Erythroblast (primary cell): ENCODE measurements at places on chromosomes 1 and 21.

GRCh38 chr1:207883104-207883651, 27.7 kb downstream of the CD34 start:
- no peak for DNase-seq

GRCh38 chr21:14073615-14074014, 137.1 kb downstream of the LIPI start:
- no peak for DNase-seq

GRCh38 chr21:39874206-39874605, 7.0 kb downstream of the PCP4 start:
- no peak for DNase-seq

DNA sequence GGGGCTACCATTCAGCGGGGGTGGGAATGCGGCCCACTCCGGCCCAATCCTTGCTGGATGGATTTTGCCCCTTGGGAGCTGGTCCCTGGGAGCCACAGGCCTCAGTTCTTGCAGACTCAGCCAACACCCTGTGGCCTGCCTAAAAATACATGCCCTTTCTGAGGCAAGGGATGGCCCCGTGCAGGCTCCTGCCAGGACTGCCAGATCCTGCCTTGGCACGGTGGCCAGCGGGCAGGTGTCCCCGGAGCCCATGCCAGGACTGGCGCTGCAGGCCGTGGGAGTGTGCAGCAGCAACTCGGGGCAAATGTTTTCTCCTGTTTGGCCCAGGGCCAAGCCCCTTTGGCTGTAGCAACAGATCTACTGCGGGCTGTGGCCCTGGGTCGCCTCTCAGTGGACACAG, 1.6 kb upstream of the PANK4 start:
- no peak for DNase-seq

GRCh38 chr1:3399732-3400131, 54.7 kb upstream of the ARHGEF16 start:
- DNase-seq = no peak

GRCh38 chr1:6248932-6249738, 5.2 kb downstream of the HES3 start:
- DNase-seq = peak; percentile 13

GRCh38 chr1:152348447-152348846, 11.4 kb downstream of the FLG2 start:
- DNase-seq = no peak

DNA sequence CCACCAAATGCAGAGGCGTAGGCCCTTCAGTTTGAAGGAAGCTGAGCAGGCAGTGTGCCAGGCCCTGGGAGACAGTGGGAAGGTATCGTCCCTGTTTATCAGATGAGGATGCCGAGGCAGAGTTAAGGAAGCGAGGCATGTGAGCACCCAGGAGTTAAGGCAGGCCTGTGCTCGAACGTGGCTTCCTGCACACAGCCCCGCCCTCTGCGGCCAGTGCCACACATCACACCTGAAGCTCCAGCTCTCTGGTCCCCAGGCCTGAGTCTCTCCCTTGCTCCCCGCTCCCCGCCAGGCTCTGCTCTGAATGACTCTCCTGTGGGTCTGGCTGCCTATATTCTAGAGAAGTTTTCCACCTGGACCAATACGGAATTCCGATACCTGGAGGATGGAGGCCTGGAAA, 32.1 kb downstream of the EPHX1 start:
- no peak for DNase-seq

DNA sequence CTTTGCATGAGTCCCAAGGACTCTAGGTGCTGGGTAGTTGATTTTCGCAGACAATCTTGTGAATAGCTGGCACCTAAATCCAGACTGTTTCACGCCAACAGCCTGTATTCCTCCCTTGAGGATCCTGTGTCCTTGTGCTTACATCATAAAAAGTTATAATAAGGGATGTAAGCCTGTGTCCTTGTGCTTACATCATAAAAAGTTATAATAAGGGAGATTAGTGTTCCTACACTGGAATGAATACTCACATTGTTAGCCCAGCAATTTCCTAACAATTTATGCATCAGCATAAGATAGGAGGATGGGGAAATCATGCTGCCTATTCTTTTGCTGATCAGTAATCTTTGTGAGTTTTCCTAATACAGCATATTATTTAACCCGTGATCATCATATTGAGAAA, 4.0 kb upstream of the HSD3B2 start:
- DNase-seq = no peak

DNA sequence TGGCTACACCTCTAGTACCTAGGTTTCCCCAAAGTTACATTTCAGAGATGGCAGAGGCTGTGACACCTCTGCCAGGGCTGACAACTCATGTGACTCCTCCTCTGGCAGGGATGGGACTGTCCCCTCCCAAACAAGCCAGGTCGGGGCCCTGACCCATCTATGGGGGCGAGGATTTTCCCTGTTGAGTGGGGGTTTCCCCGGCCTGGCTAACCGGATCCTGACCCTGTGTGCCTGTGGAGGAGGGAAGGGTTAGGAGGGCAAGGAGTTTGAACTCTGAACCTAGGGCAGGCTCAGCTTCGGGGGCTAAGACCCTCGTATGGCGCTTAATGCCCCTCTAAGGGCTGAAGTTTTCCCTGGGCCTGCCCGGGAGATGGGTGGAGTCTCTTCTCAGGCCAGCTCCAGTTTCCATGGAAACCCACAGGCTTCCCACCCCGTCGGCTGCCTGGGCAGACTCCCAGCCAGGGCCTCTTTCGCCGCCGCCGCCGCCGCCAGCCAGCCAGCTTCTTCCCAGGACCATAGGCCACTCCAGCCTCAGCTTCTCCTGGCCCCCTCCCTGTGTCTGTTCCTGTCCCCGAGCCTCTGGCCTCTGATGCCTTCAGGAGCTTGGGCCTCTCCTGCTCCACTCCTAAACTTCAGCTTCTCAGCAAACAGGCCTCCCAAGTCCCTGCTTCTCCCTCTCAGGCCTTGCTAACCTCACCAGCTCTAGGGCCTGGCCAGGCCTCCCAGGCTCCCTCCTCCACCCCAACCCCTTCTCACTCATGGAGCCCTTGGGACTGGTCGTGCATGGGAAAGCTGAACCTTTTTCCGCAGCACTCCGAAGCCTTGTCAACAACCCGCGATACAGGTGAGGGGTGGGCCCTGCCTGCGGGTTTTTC, at the start of gene BTBD19:
Gene BTBD19 (plus strand): TSS at position 461 of the 875 bp plus-strand sequence. CDS start 298 bp downstream, at position 759.
- DNase-seq = peak; percentile 84

- peak; percentile 55 for DNase-seq
These were observed 80.7 kb upstream of the TNR start for GRCh38 chr1:175824079-175824478.

- peak; percentile 17 for DNase-seq
These were observed 10.5 kb upstream of the SRP9 start for GRCh38 chr1:225766967-225767633.

- DNase-seq = no peak
These were observed 40.8 kb downstream of the KIAA1614 start for GRCh38 chr1:180953291-180954004.

GRCh38 chr1:247357781-247358211, 26.1 kb upstream of the ZNF496 start:
- DNase-seq = no peak

DNA sequence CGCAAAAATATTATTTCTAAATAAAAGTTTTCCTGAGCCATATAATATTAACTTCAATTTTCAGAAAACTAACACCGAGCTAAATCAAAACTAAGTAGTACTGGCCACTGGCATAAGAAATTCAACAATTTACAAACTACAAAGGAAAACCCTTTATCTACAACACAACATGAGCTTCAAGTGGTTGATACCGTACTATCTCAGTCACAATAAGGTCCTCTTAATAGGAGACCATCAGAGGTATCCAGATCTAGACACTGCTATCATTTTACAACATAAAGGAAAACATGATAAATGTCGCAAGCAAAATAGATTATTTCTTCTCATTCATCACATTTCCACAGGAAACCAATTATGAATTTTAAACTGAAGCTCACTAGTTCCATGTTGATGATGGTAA, 39.5 kb downstream of the GATAD2B start:
- peak; percentile 92 for DNase-seq

GRCh38 chr21:32299695-32300094, 1.0 kb downstream of the MRAP start:
- no peak for DNase-seq

- DNase-seq = no peak
These were observed 245.2 kb downstream of the TRABD2B start for GRCh38 chr1:47751996-47752451.

GRCh38 chr1:150268340-150268704, 494 bp downstream of the APH1A start:
- peak; percentile 69 for DNase-seq

DNA sequence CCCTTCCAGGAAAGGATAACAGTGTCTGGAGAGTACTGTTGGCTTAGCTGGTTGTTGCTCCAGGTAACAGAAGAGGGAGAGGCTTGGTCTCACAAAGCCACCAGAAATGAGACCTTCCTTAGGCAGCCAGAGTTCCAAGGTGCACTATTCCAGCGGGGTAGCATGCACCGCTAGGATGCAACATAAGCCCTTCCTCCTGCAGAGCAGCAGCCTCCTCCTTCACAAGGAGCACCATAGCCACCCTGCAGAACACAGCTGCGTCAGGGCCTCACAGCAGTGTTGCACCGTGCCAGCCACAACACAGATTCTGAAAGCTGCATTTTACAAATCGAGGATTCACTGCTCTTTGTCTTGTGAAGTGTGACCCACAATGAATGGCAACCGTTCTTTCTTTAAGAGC, 142.0 kb downstream of the CLIC6 start:
- DNase-seq = no peak

DNA sequence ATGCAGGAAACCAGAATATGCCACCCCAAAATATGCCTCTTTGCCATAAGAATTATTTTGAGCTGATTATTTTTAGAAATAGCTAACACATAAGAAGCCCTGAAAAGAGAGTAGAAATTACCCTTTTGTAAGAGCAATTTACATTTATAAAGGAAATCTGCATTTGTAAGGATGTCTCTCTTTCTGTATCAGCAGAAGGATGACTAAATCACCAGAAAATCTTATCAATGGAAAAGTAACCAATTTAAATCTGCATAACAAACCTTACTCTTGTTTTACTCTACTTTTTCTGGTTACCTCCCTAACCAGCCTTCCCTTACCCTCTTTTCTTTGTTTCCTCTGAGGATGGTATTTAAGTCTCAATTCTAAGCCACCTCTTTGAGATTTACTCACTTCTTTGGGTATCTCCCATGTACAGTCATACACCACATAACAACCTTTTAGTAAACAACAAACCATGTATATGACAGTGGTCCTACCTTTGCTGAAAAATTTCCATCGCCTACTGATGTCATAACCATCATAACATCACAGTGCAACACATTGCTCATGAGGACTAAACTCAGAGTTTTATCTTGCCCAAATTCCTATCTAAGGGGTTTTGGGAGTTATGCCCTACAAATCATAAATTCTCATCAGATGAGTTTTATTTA, 126.6 kb upstream of the PLPPR4 start:
- DNase-seq = no peak

DNA sequence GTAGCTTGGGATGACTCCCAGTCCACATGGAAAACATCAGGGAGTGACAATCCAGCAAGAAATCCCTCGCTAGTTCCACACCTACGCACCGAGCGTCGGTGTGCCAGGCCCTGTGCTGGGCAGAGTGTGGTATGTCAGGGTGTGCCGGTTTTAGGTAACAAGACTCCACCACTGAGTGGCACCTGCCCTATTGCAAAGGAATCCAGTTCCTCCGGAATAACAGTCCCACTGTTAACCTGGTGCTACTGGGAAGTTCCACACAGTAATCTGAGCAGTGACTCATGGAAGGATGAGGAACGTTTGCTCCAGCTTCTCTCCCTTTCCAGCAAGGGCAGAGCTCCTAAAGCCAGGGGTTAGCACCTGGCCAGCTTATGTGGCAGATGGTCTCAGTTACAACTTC, 14.3 kb downstream of the RNF207 start:
- DNase-seq = no peak

DNA sequence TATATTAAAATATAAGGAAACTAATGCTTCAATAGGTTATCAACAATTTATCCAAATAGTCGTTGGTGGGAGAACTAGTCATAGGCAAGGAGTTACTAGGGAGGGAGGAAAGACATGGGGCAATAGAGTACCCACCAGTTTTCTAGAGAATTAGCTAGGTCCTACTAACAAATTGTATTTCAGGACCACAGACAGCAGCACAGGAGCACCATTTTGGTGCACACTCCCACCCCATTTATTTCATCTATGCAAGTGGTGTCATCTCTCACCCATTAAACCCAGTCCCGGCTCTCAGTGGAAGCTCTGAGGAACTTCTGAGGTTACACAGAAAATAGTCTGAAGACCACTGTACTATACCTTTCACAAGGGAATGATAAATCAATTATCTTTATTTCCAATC, 89.0 kb upstream of the BCAR3 start:
- no peak for DNase-seq

GRCh38 chr1:208029381-208030287, 118.7 kb upstream of the CD34 start:
- DNase-seq = no peak

GRCh38 chr1:202684716-202685115, 25.5 kb downstream of the SYT2 start:
- DNase-seq = no peak

- DNase-seq = no peak
These were observed 90.7 kb downstream of the ARHGEF10L start for GRCh38 chr1:17630048-17630830.

GRCh38 chr21:41459884-41460534, 34.0 kb downstream of the MX1 start:
- DNase-seq = no peak

DNA sequence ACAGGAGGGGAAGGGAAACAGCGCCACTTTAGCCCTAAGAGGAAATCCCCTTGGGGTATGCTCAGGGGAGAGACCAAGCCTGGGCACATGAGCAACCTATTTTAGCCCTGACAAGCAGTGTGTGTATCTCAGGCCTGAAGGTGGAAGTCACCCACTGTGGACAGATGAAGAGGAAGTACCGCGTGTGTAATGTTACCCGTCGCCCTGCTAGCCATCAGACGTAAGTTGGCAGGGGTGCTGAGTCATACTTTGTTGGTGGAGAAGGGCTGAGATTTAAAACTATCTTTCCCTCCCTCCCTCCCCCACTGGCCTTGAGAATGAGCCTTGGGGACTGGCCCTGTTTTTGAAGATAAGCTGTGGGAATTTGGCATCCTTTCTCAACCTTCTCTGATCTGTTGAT, 11.2 kb downstream of the AGO1 start:
- DNase-seq = peak; percentile 62

GRCh38 chr1:223102797-223103533, 40.1 kb downstream of the TLR5 start:
- DNase-seq = no peak
